ENCODE measurements at places on chromosomes 13 and 19. TPM values are rescaled to one million over a fixed set of nuclear protein-coding genes. Genes with fewer than 3 reads are reported as not detected.

GRCh38 chr13:45086484-45086883 is 33.8 kb upstream of the GTF2F2 start:
- H3K36me3 ChIP-seq: no peaks in the 10 kb centered on the region
- no peak overlapping the region for H3K27ac ChIP-seq
- H3K27me3 ChIP-seq: no peaks in the 10 kb centered on the region
- no peak overlapping the region for H3K4me3 ChIP-seq
- H3K4me1 ChIP-seq: no peaks in the 10 kb centered on the region

GRCh38 chr19:3360421-3361383 is 5.7 kb upstream of the NFIC start:
- DNase-seq: no peak
- peaks cover 13% of the 10 kb centered on the region for H3K4me1 ChIP-seq
- H3K4me3 ChIP-seq: peak overlapping the region; percentile 75
- no peak overlapping the region for H3K27ac ChIP-seq
- H3K36me3 ChIP-seq: peaks cover 30% of the 10 kb centered on the region

DNA sequence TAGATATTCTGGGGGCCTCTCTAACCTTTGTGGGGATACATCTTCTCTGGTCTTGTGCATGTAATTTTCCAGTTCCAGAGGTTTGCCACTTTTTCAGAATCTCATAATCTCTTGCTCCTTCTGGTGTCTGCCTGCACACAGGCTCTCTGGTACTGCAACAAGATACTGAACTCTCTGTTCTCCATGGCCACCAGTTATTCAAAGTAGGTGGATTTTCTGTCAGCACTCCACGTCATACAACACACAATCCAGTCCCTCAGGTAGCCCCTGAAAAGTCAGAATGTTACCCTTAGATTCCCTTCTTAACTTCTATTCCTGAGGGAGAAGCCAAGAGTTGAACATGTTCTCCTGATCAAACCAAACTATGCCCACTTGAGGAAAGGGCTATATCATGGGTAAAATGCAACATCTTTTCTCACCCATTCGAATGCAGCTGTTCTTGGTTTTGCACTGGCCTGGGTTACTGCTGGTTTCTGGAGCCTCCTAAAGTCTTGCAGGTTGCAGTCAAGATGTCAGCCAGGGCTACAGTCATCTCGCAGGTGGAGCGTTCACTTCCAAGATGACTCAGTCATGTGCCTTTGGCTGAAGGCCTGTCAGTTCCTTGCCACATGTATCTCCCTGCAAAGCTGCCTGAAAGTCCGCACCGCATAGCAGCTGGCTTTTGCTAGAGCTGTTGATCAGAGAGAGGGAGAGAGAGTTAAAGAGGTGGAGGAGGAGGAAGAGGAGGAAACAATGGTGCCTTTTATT is 57.7 kb upstream of the TUBA3C start:
- H3K27me3 ChIP-seq: no peaks in the 10 kb centered on the region
- no peaks in the 10 kb centered on the region for H3K36me3 ChIP-seq
- H3K4me1 ChIP-seq: no peaks in the 10 kb centered on the region
- no peak overlapping the region for H3K27ac ChIP-seq
- no peak for DNase-seq
- H3K4me3 ChIP-seq: no peak overlapping the region

DNA sequence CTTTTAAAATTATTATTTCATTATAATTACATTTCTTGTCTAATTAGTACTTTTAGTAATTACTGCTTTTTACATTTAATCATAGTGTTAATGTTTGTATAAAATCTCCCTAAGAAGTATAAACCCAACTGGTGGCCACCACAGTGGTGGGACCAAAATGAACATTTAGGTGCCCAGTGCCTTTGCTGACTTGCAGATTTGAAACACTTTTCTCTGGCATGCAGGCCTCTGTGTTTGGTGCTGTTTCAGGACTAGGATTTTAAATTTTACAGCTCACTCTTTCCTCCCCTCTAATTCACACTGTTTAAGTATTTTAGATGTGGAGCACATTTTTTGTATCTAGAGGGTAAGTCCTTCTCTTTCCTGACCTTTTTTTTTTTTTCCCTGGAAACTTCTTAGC is 17.5 kb downstream of the UBAC2 start:
- H3K27ac ChIP-seq: no peak overlapping the region
- DNase-seq: no peak
- H3K27me3 ChIP-seq: no peaks in the 10 kb centered on the region
- no peak overlapping the region for H3K4me3 ChIP-seq

DNA sequence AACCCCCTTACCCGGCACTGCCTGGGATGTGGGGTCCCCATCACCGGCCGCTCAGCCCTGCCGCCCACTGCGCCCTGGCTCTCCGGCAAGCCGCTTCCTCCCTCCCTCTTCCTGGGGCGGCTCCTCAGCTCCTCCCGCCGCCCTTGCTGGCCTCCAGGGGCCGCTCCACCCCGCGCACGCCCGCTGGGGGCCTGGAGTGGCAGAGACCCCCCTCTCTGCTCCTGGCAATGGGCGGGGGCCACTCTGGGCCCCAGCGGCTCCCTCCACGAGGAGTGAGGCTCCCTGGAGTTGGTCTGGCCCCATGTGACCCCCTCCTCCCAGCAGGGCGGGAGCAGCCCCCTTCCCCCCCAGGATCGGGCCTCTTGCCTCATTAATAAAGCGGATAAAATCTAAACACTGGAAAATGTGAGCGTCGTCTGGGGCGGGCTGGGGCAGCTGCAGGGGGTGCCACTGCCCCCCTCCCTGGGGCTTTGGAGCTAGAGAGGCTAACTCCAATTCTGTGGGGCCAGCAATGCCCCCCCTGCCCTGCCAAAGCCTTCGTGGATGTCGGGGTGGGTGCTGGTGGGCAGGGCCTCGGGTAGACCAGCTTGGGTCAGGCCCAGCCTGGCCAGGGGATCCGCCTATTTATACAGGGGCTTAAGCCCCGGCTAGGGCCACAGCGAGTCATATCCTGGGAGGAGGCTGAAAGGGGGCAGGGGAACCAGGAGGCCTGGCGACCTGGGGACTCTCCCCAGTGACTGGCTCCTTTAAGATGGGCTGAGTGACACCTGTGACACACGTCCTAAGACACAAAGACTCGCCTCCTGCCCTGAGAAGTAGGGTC is at the start of gene PTGER1:
TSS of gene PTGER1 (minus strand) at position 104 of the 823 bp plus-strand sequence. CDS start 1,034 bp downstream, outside the sequence.
- no peak for DNase-seq
- peaks cover 64% of the 10 kb centered on the region for H3K36me3 ChIP-seq
- peak within 1 kb of the TSS; percentile 62 for H3K27ac ChIP-seq
- no peak within 1 kb of the TSS for H3K4me3 ChIP-seq
- H3K4me1 ChIP-seq: peaks cover 13% of the 10 kb centered on the region

DNA sequence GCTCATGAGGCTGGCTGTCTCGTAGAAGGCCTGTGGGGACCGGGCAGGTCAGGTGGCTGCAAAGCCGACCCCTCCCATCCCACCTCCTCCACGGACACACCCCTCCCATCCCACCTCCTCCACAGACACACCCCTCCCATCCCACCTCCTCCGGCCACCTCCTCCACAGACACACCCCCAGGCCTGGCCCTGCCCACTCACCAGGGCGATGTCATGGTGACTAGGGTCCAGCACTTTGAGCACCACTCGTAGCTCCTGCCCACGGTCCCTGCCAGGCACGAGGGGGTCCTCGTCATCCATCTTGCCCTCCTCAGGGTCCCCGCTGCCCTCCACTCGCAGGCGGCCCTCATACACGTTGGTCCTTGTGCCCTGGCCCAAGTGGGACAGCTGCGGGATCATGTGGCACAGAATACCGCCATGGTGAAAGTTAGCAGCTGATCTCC is 18.8 kb downstream of the TYK2 start:
- H3K36me3 ChIP-seq: peaks cover 23% of the 10 kb centered on the region
- no peaks in the 10 kb centered on the region for H3K4me1 ChIP-seq
- H3K27me3 ChIP-seq: no peaks in the 10 kb centered on the region
- H3K27ac ChIP-seq: no peak overlapping the region

- no peak for DNase-seq
- no peak overlapping the region for H3K4me3 ChIP-seq
- peaks cover 18% of the 10 kb centered on the region for H3K36me3 ChIP-seq
- H3K4me1 ChIP-seq: no peaks in the 10 kb centered on the region
Measured at GRCh38 chr19:1855828-1856255, 7.5 kb downstream of the KLF16 start.

- no peak for DNase-seq
- H3K27ac ChIP-seq: no peak overlapping the region
- H3K4me3 ChIP-seq: peak overlapping the region; percentile 72
- peaks cover 74% of the 10 kb centered on the region for H3K27me3 ChIP-seq
- H3K36me3 ChIP-seq: peaks cover 5% of the 10 kb centered on the region
- H3K4me1 ChIP-seq: no peaks in the 10 kb centered on the region
Measured at GRCh38 chr19:39506598-39506943, 7.8 kb downstream of the DLL3 start.

- peaks cover 11% of the 10 kb centered on the region for H3K4me1 ChIP-seq
- DNase-seq: no peak
Measured at GRCh38 chr13:110109910-110110309, 197.0 kb downstream of the COL4A1 start.

- H3K27me3 ChIP-seq: no peaks in the 10 kb centered on the region
- no peak for DNase-seq
- no peaks in the 10 kb centered on the region for H3K4me1 ChIP-seq
- H3K27ac ChIP-seq: no peak overlapping the region
- no peak overlapping the region for H3K4me3 ChIP-seq
Measured at GRCh38 chr13:95361686-95362085, 60.4 kb upstream of the ABCC4 start.

- H3K4me1 ChIP-seq: no peaks in the 10 kb centered on the region
- no peak overlapping the region for H3K27ac ChIP-seq
- no peaks in the 10 kb centered on the region for H3K36me3 ChIP-seq
- no peak for DNase-seq
- H3K27me3 ChIP-seq: peaks cover 26% of the 10 kb centered on the region
Measured at GRCh38 chr19:34793565-34793964, 20.6 kb upstream of the ZNF599 start.

GRCh38 chr13:49311816-49312215 is 64.1 kb downstream of the CDADC1 start:
- no peak for DNase-seq
- H3K4me1 ChIP-seq: peaks cover 17% of the 10 kb centered on the region

UGGT2 gene
- 12.1 TPM for total RNA-seq

NPHS1 gene
- total RNA-seq: not detected

GIPR gene
- total RNA-seq: 6.9 TPM

SERPINE3 gene
- not detected for total RNA-seq

PRKACA gene
- total RNA-seq: 57.3 TPM

AMH gene
- 5.0 TPM for total RNA-seq
